Activated CD4-positive, alpha-beta T cell treated with anti-CD3 and anti-CD28 coated beads, Interleukin-10, Interleukin-2, amounts not matched to agents 100 ng/mL and 50 ng/mL, durations not matched to agents 16 hours and 8 hours (primary cell): ENCODE measurements at places on chromosomes 1 and 21.

DNA sequence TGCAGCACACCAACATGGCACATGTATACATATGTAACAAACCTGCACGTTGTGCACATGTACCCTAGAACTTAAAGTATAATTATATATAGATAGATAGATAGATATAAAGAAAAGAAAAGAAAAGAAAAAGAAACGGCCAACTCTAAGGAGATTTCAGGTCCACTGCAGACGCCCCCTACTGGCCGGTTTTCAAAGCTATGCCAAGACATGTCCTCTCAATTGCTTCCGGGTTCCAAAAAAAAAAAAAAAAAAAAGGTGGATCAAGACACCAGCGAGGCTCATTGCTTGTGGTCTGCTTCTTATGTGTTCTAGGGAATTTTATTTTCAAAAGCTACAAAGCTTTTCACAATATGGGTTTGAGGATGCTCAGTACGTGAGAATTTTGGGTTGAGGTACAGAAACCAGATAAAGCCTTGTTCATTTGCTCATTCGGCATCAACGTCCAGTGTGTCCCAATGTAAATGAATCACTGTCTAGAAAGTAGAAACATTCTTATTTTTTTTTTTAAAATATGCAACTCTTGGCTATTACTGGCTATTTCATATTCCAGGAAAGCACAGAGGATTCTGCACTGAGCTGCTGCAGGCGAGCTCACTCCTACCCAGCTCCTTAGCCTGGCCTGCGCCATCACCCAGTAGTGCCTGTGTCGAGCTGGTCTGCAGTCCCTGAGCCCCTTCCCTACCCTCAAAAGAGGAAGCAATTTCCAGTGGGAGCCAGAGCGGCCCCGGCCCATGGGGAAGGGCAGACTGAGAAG is 643.0 kb downstream of the KIF26B start:
- no peak for DNase-seq

DNA sequence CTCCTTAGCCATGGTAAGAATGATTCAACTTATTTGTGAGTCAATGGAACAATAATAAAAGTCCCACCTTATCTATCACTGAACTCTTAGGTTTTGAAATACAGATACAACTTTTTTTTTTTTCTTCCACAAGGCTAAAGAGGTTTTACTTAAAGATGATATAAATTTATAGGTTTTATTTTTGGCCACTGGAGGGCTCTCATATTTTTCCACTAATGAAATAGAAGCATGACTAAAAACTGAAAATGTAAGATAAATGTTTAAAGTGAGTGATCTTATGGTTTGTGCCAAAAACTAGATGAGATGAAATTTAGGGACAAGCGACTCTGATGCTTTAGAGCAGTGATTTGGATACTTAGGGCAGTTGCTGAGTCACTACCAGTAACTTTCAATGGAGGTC is 499.0 kb downstream of the NUF2 start:
- no peak for DNase-seq

DNA sequence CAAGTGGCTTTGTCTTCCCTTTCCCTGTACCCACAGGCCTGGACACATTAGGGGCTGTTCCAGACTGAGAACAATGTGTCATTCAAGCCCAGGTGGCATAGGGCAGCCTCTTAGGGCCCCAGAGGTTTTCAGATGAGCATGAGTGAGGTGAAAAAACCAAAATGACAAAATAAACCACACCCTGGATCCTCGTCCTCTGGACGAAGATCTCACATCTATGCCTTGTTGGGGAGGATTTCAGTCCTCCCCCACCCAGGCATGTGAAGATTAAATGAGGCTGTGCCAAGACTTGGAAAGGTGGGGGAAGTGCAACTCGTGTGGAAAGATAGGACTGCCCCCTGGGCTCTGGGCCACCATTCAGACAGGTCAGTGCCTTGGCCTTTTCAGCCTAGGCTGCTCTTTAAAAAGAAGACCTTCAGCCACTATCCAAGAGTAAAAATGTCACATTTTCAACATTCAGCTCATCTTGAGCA is 32.8 kb upstream of the IL19 start:
- DNase-seq = peak; percentile 74

GRCh38 chr1:155882235-155882634 is 22.9 kb downstream of the SYT11 start:
- DNase-seq = no peak

GRCh38 chr1:12113433-12114339 is 50.6 kb downstream of the TNFRSF8 start:
- DNase-seq = no peak

- DNase-seq = no peak
These were observed 2.9 kb upstream of the FOXO6 start for GRCh38 chr1:41358131-41359021.

GRCh38 chr1:204294357-204294756 is 65.4 kb downstream of the PLEKHA6 start:
- no peak for DNase-seq

DNA sequence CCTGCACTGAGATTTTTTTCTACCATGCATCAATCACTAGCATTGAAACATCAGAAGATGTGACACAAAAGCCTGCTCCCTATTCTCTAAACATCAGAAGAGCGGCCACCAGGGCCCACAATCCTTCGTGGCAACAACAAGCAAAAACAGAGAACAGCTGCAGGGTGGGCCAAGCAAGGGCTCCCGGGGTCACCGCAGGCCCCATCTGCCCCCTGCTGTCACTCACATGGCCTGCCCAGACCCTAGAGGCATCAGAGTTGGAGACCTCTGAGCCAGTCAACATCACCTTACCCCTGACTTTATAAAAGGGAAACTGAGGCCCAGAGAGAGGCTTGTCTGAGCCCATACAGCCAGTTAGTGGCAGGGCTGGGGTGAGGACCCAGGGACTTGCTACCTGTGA is 1.8 kb downstream of the LAPTM5 start:
- no peak for DNase-seq

GRCh38 chr1:161190962-161191521 is 7.8 kb downstream of the ADAMTS4 start:
- DNase-seq = no peak

GRCh38 chr1:243623841-243624240 is 226.2 kb downstream of the AKT3 start:
- DNase-seq = no peak

- DNase-seq = no peak
These were observed 177.6 kb downstream of the RASAL2 start for GRCh38 chr1:178271471-178271870.

GRCh38 chr1:211751438-211751837 is 76.0 kb upstream of the NEK2 start:
- DNase-seq = peak; percentile 34

- no peak for DNase-seq
These were observed 191.2 kb downstream of the RERE start for GRCh38 chr1:8625981-8626898.

- DNase-seq = no peak
These were observed 11.8 kb downstream of the RABGAP1L start for GRCh38 chr1:174171073-174171472.

- peak; percentile 24 for DNase-seq
These were observed 49.8 kb downstream of the KCNJ15 start for GRCh38 chr21:38306433-38307141.

DNA sequence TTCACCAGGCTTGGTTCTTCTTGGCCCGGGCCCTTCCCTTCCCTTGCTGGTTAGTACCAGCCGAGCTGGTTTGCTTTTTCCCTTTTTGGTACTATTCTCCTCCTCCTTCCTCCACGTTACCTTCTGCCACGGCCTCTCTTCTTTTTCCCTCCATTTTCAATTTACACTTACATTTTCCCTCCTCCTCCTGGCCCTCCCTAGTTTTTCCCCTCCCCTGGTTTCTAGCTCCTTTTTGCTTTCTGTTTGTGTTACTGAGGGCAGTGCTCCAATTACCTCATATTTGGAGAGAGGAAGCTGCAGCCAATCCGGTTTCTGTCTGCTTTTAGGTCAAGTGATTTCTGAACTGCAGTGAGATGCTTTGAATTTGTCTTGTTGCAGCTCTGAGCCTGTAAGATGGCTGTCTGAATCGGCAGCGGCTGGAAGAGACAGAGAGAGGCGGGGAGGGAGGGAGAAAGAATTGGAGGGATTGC is 63.7 kb downstream of the MACF1 start:
- DNase-seq = peak; percentile 70

GRCh38 chr1:159239551-159240220 is 35.0 kb downstream of the ACKR1 start:
- DNase-seq = peak; percentile 26

DNA sequence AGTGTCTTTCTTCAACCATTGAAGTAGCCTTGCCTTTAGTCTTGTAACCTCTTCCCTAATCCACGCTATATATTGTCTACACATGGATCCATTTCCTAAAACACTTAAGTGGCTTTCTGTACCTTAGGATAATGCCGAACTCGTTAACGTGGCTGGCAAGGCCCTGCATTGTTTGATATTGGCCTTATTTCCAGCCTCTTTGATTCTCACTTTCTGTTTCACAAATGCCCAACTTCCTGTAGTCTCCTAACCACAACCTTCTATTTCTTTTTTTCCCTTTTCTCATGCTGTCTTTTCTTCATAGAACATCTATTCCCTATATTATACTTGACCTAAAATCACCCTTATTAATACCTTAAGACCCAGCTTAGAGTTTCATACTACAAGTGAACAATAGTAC is 536.0 kb downstream of the LMO4 start:
- no peak for DNase-seq

DNA sequence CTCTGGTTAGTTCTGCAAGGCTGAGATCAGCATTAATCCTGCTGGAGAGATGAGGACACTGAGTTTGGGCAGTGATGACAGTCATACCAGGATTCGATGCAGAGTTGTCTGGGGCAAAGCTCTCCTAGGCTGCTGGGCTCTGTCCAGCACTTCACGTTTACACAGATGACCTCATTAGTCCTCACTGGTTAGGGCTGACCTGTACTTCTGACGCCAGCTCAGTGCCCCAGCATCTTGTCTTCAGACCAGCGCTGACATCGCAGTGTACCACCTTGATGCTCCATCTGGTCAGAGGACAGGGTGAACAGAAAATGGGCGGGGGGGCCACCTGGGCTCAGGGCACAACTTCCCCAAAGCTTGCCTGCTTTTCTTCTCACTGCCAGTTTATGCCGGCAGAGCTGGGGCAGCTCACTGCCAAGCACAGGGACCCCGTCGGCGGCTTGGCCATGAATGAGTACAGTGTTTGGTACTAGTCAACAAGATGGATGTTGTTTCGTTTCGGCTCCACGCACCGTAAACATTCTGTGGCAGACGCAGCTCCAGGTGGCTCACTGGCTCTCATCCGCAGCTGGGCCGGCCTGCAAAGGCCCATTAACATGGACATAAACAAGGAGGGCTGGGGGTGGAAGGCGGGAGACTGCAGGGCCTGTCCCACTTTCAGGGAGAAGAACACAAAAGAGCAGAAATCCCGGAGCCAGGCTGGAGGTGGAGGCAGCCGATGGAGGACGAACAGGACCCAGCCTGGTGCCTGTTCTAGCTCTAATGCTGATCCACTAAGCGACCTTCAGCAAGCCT is 118.7 kb downstream of the GLIS1 start:
- DNase-seq = no peak

GRCh38 chr1:15430787-15431570 is 7.3 kb upstream of the CTRC start:
- peak; percentile 76 for DNase-seq

DNA sequence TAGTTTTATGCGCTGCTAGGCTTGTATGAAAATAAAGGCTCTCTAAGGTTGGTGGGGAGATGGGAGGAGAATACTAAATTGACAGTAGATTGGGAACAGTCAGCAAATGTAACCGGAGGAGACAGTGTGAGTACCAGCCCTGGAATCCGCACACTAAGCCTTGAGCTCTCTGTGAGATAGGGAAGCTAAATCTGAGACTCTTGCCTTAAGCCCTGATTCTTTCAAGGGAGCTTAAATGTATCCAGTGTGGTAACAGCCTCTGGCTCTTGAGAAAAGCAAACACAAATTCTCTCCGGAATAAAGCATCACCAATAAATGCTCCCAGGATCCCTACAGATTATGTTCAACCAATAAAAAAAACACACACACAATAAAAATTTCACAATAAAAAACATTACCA is 33.0 kb upstream of the PDPN start:
- DNase-seq = no peak

GRCh38 chr1:41666981-41667631 is 182.6 kb upstream of the EDN2 start:
- peak; percentile 88 for DNase-seq

- DNase-seq = peak; percentile 31
These were observed 51.3 kb downstream of the PTGS2 start for GRCh38 chr1:186628910-186629309.

DNA sequence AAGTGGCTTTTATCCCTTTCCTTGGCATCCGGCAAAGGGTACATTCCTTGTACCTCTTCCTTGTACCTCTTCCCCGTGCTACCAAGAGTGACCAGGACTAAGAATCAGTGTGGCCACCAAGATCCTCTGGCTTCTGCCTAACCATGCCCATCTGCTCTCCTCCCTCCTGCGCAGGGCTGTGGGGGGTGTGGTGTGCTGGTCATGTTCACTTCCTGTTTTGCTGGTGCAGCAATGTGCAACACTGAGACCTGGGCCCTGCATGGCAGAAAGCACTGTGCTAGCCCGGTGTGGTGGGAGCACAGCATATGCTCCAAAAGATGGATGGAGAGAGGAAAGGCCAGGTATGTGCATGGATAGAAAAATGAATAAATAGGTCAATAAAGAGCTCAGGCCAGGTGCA is 33.3 kb upstream of the TENT5C start:
- peak; percentile 15 for DNase-seq

- no peak for DNase-seq
These were observed 25.2 kb downstream of the COL6A1 start for GRCh38 chr21:46006547-46007491.

- no peak for DNase-seq
These were observed 171.9 kb downstream of the PRDM2 start for GRCh38 chr1:13871886-13872285.

- DNase-seq = no peak
These were observed 7.3 kb downstream of the CTRC start for GRCh38 chr1:15445390-15446122.

DNA sequence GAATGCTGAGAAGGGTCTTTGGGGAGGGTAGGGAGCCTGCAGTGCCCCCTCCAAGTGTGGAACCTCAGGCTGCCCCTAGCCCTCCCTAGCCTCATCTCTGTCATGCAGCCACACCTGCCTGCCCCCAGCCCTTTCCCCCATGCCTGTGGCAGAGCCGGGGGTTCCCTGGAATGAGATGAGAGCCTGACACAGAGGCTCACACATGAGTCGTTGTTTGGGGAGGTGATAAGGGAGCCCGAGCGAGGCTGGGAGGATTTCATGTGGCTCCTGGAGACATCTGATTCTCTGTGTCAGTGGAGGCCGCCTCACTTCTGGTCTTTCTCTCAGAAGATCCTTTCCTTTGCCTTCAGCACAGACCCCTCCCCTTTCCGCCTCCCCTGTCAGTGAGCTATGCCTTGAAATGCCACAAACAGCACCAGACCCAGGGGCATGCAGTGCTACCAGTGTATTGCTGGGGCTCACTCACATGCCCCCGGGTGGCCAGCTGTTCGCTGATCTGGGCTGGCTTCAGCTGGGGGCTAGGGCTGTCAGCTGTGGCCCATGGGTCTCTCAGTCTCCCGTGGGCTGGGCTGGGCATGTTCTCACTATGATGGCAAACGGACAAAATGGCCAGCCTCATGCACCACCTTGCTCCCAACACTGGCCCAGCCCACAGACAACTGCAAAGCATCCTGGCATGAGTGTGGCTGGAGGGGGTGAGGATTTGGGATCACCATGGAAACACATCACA is 102.6 kb downstream of the AJAP1 start:
- no peak for DNase-seq
